ENCODE measurements at places on chromosomes 7 and 10.

GRCh38 chr7:151125470-151125845, 39.2 kb downstream of the AGAP3 start:
- peak; percentile 12 for DNase-seq

- no peak for DNase-seq
Measured at GRCh38 chr7:38007096-38007495, 86.7 kb downstream of the EPDR1 start.

GRCh38 chr7:824081-824480, 8.2 kb upstream of the SUN1 start:
- DNase-seq, result no peak

GRCh38 chr7:118621810-118622360, 397.4 kb downstream of the ANKRD7 start:
- no peak for DNase-seq

Measured in CD8-positive, alpha-beta T cell (primary cell).